ENCODE measurements at places on chromosomes 16 and 17.

GRCh38 chr16:31351942-31352325 lies 3.0 kb upstream of the ITGAX start:
- DNase-seq: no peak

- DNase-seq: no peak
Measured at GRCh38 chr17:16158714-16159113, 56.6 kb downstream of the NCOR1 start.

- DNase-seq: no peak
Measured at GRCh38 chr16:24977678-24978075, 37.5 kb downstream of the ARHGAP17 start.

GRCh38 chr16:57775661-57776469 lies 26.4 kb downstream of the KIFC3 start:
- DNase-seq: no peak

GRCh38 chr16:60151987-60152386 lies 1417.9 kb upstream of the GOT2 start:
- DNase-seq: no peak

GRCh38 chr16:29310852-29311314 lies 95.6 kb downstream of the NPIPB11 start:
- DNase-seq: no peak

DNA sequence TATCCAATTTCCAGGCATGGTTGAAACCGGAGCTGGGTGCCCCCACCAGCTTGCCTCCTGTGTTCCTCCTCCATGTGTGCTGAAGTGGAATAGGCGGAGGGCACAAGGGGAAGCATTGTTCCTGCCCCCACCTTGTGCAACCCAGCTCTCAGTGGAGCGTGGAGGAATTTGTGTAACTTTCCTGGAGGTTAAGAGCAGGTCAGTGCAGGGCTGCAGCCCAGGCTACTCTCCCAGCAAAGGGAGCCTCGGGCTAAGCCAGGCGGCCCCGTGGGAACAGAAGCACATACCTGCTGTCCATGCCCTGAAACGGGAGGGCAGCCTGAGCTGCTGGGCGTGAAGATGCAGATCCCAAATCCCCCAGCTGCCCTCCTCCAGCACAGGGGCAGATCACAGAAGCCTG lies 158.8 kb upstream of the LHX1 start:
- no peak for DNase-seq

- DNase-seq: no peak
Measured at GRCh38 chr16:10877472-10877946, 507 bp downstream of the CIITA start.

GRCh38 chr17:71412803-71413202 lies 708.0 kb upstream of the SOX9 start:
- DNase-seq: no peak

DNA sequence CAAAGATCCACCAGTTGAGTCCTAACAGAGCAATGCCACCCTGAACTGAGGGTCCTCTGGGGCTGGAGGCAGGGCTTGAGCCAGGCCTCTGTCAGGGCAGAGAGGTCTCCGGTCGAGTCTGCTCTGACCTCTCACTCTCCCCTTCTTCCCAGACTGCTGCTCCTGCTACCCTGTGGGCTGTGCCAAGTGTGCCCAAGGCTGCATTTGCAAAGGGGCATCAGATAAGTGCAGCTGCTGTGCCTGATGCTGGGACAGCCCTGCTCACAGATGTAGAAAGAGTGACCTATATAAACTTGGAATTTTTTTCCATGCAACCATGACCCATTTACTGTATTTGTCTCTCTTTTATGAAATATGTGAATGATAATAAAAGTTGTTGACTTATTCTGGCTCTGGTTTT lies 2.4 kb upstream of the MT1B start:
- no peak for DNase-seq

DNA sequence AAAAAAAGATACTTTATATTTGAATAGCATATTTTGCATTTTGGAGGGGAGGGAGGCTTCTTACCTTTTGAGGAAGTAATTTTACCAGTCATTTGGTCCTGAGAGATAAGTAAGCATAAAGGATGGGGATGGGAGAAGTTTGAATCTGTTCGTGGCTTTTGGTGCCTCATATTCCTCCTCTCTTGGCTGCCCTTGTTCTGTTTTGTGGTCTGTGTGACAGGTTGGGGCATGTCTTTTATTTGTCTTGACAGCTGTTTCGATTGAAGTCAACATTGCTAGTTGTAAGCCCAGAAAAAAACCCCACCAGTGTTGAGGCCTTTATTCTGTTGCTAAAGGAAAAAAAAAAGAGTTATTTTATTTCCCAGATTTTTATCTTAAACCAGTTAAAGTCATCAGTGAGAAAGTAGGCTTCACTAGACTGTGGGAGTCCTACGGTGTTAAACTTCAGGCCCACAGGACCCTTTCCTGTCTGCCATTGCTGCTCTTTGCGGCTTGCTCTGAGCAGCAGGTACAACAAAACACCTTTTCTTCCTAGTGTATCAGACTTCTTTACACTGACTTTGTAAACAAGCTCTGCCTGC lies 11.4 kb downstream of the SLC7A6 start:
- no peak for DNase-seq

DNA sequence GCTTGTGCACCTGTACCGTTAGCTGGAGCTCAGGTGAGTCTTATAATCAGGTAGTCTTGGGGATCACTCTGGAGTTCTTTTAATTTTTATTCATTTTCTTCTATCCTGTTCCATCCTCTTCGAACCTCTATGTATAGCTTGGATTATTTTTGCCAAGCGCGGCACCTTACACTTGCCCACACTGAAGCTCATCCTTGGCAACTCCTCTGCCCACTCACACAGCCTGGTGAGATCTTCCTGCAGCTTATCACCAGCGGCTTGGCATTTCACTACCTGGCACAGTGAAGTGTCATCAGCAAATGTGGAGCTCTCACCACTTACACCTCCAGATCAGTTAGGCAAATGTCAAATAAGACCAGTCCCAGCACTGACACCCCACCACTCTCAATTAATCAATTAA lies 116.7 kb downstream of the CACNG3 start:
- no peak for DNase-seq

- no peak for DNase-seq
Measured at GRCh38 chr17:75542728-75543336, 17.3 kb downstream of the LLGL2 start.

- DNase-seq: no peak
Measured at GRCh38 chr16:46885960-46886763, 2.0 kb downstream of the GPT2 start.

DNA sequence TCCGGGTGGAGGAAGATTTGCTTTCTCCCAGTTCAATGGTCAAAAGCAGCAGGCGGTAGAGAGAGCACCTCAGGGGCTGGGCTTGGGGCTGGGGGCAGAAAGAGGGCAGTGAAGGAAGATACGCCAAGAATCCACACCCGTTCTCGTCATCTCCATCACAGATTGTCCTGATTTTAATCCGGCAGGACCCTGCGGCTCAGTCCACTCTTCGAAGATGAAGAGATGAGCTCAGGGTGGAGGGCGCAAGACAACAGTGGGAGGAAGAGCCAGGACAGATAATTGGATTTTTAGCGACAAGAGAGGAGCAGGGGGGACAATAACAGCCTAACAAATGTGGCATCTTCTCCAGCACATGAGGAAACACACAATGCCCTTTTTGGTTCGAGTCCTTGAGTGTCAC lies 165.9 kb downstream of the SDK2 start:
- DNase-seq: no peak

DNA sequence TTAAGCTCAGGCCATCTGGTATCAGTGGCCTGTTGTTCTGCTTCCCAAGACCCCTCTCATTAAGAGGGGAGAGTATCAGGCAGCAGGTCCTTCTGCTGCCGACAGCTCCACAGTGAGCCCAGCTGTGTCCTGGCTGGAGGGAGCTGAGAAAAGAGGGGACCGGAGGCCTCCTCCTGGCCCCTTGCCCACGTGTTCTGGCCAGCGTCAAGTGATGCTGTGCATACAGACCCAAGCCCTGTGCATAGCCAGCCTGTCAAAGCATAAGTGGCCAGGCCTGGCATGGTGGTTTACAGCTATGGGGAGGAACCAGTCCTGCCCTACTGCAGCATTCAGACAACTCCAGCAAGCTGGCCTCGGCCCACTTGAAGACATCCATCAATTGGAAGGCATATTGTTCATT lies 48.0 kb downstream of the ABCC6 start:
- no peak for DNase-seq

DNA sequence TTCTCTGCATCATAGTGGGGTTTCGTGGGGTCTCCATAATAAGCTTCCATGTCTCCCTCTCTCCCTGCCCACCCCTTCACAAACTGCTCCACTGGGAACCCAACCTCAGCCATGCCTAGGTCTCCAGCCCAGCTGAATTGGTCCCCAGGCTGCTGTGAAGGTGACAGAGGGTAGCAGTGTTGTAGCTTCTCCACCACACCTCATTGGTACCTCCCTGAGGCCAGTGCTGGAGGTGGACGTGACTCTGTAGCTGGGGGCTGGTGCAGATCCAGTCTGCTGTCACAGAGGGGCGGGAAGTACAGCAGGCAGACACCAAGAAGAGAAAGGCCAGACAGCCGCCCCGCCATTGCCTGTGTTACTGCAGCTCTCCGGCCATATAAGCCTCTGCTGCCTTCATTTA lies 82.1 kb downstream of the OR1D5 start:
- no peak for DNase-seq

- DNase-seq: peak; percentile 30
Measured at GRCh38 chr17:75412455-75413317, 7.2 kb upstream of the GRB2 start.

- DNase-seq: no peak
Measured at GRCh38 chr17:46154151-46154816, 38.9 kb downstream of the KANSL1 start.
